Tibial nerve (tissue), 4 donors: ENCODE measurements at places on chromosomes 12 and 14. TPM values are rescaled to one million over a fixed set of nuclear protein-coding genes. Genes with fewer than 3 reads are reported as not detected.

The PHC1 gene
- 28.8 TPM for total RNA-seq

The CEP170B gene
- total RNA-seq = 14.5 TPM

The CNPY2 gene
- total RNA-seq = 95.1 TPM

The EIF4B gene
- total RNA-seq = 297 TPM

The SLCO1B1 gene
- not detected for total RNA-seq

The AKAP5 gene
- 0.90 TPM for total RNA-seq

The TBX3 gene
- total RNA-seq = 12.7 TPM

The KRT73 gene
- total RNA-seq = not detected

The CCDC197 gene
- not detected for total RNA-seq

The CLEC4C gene
- not detected for total RNA-seq

The NUDT14 gene
- 2.7 TPM for total RNA-seq

The OR4E2 gene
- not detected for total RNA-seq

The PSMC6 gene
- 68.2 TPM for total RNA-seq

The MIP gene
- not detected for total RNA-seq

The GNG2 gene
- 121 TPM for total RNA-seq

The STON2 gene
- 33.5 TPM for total RNA-seq

The BAG5 gene
- total RNA-seq = 31.2 TPM

The OR2AP1 gene
- not detected for total RNA-seq

The C12orf50 gene
- not detected for total RNA-seq

The FOXN4 gene
- total RNA-seq = not detected

The DNAH10 gene
- not detected for total RNA-seq

The TEP1 gene
- 50.0 TPM for total RNA-seq

The PLCZ1 gene
- total RNA-seq = not detected

The R3HDM2 gene
- total RNA-seq = 31.0 TPM
